ENCODE measurements at places on chromosomes 12 and 14.
A peak's percentile ranks its signal among the peaks of the same experiment; 100 is the strongest.

DNA sequence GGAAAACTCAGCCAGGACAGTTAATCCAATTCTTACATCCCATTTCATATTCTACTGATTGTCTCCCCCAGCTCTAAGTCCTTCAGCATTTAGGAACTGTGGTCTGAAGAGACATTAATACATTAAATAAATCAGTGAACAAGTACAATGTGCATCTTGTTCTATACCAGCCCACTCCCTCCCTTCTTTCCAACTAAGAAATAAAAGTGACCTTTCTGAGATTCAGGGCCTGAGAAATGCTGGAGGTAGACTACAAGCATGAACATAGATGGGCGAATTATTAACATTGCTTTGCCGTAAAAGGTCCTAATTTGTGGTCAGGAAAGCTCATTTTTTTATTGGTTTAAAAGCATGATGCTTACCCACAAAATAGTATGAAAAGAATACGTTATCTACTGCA, 113.1 kb downstream of the NELL2 start:
- no peak for DNase-seq

GRCh38 chr12:45774508-45775162, 45.1 kb downstream of the ARID2 start:
- no peak for DNase-seq

DNA sequence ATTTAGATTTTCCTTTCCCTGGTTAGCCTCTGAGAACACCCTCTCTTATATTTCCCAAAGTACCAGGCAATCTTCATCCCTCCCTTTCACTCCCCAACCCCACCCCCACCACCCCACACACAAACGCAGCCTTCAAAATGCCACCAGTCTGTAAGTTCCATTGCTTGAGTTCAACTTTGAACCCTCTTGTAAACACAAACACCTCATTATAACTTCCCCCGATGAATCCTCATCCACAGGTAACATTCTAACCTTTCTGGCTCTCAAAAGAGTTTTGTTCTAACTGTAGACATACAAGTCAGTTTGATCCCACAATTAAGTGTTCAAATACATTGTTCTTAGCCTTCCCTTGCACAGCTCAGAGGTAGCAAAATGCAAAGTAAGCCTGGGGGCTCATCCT, 199.4 kb upstream of the FOXN3 start:
- no peak for DNase-seq

- no peak for DNase-seq
These were observed 1.8 kb upstream of the COX14 start for GRCh38 chr12:50110127-50110761.

DNA sequence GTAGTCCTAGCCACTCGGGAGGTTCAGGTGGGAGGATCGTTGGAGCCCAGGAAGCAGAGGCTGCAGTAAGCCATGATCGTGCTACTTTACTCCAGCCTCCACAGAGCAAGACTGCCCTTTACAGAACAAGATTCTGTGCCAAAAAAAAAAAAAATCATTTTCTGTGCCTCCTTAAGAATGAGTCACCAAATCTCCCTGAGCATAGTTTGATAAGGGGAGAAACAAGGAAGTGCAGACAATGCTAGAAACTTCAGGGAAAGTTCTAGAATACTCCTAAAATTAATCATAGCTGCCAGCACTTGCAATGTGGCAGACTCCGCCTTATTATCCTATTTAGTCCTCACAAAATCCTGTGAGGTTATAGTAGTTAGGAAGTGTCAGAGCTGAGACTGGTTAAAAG, 74.5 kb downstream of the KCNK10 start:
- no peak for DNase-seq

GRCh38 chr12:11872055-11872454, 198.7 kb upstream of the BCL2L14 start:
- DNase-seq = no peak

GRCh38 chr12:50302686-50303085, 19.4 kb upstream of the LIMA1 start:
- no peak for DNase-seq

DNA sequence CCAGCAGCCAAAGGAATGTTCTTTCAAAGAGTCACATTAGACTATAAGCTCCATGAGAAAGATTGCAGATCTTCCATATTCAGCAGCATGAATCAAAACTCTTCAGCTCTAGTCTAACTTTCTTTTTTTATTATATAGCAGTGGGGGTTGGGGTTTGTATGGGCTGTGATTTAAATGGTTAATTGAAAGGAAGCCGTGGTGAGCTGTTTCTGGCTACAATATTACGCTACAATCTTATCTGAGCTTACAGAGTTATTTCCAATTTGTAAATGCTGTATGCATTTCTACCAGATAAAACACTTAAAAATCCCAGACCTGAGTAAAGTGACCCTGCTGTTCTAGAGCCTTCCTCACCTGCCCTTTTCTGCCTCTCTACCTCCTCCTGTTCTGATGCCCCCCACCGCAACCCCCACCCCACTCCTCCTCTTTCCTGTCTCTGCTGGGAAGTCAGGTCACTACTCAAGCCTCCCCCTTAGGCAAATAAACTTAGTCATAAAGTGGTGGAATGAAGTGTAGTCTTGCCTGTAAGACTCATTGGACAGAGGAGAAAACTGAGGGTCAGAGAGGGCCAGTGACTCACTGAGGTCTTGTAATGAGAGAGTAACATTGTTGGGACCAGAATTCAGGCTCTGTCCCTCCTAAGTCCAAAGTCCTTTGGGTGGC, 1089.5 kb downstream of the BCL11B start:
- no peak for DNase-seq

DNA sequence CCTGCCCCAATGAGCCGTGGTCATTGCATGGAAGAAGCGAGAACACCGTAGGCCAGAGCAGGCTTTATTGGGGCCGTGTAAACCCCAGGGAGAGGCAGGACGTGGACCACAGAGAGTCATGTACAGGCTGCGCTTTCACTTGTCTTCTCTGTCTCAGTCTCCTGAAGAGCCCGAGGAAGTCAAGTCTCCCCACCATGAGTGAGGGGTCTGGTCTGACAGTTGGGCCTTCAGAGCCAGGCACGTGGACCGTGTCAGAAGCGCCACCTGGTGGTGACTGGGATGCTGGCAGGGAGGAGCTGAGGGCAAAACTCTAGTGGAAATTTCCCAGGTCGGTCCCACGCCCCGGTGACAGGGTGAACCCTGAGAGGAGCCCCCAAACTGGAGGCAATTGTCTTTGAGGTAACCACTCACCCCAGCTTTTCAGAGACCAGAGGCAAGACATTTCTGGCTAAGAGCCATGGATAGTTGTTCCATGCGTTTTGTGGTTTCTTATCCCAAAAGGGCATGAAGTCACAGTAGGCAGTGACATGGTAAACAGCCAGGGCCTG, 17.4 kb downstream of the RPS6KL1 start:
- DNase-seq = peak; percentile 76

DNA sequence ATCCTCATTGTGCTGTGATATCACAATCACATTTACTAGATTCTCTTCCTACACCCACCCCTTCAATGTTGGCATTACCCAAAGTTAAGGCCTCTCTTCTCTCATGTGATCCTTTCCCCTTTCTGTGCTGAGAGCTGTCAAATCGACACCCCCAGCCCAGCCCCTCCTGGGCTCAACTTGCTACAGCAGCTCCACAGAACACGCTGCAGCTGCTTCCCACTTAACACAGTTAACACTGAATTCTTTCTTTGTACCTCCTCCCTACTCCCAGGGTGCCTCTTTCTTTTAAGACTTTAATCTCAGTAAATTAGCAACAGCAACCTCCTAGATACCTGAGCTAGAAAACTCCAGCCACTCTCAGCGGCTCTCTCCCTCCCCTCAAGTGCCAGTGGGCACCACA, 17.8 kb downstream of the SPTB start:
- no peak for DNase-seq

DNA sequence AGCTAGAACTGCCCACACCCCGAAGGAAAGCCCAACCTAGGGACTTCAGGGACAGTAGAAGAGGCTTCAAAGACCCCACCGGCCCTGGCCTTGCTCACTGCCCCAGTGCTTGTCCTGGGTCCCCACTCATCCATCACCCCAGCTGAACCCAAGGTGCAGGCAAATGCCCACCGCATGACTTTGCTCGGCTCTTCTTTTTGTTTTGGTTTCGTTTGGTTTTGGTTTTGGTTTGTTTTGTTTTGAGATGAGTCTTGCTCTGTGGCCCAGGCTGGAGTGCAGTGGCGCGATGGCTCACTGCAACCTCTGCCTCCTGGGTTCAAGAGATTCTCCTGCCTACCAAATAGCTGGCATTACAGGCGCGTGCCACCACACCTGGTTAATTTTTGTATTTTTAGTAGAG, 9.0 kb downstream of the CCDC85C start:
- DNase-seq = no peak

GRCh38 chr14:91834571-91834970, 32.8 kb downstream of the TC2N start:
- no peak for DNase-seq

- DNase-seq = no peak
These were observed 159.7 kb upstream of the EGLN3 start for GRCh38 chr14:34110531-34110930.

DNA sequence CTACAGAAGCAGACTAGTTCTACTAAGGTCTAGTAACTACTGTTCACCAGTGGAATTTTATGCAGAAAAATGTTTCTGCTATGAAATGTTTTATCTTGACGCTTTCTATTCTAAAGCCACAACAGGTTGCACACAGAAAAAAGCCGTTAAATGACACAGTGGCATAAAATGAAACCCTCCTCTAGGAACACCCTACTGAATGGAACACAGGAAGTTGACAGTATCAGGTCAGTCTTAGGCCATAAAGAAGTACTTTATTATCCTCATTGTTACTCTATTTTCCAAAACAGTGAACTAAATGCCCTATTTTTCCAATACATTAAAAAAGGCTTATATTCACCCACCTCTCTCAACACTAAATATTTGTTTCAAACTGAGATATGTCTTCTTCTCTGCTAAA, 21.9 kb downstream of the EPS8 start:
- DNase-seq = no peak

GRCh38 chr12:113983265-113983664, 17.1 kb upstream of the RBM19 start:
- no peak for DNase-seq

- peak; percentile 1 for DNase-seq
These were observed 103.8 kb downstream of the OSBPL8 start for GRCh38 chr12:76455582-76456345.

GRCh38 chr12:7869137-7869536, 3.6 kb downstream of the SLC2A14 start:
- no peak for DNase-seq

- no peak for DNase-seq
These were observed 191.5 kb downstream of the NTF3 start for GRCh38 chr12:5623411-5623810.

- DNase-seq = no peak
These were observed 233.6 kb downstream of the MED13L start for GRCh38 chr12:116043659-116044535.

GRCh38 chr12:4865246-4865645, 44.5 kb upstream of the KCNA1 start:
- DNase-seq = no peak

DNA sequence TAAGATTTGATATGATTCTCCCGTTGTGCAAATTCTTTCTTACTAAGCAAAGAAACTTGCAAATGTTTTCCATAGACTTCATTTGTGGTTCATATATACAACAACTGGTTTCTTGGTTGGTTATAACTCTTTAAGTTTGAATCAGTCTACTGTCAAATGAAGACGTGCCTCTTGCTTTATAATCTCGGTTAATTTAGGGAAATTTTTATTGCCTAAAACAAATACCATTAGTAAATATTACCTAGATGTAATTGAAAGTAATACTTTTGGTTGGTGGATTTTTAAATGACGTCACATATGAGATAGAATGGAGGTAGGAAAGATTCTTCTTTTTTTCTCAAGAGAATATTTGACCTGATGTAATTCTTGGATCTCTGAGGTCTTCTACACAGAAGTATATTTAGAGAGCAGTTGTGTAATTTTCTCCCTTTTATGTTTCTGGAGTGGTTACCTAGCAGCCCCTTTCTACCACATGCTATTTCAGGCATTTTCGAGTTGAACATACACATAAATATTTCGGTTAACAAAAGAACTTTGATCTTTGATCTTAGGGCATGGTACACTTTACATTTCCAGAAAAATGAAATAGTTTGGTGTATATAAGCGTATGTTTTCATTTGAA, 1.7 kb downstream of the ATF7IP start:
- DNase-seq = no peak

DNA sequence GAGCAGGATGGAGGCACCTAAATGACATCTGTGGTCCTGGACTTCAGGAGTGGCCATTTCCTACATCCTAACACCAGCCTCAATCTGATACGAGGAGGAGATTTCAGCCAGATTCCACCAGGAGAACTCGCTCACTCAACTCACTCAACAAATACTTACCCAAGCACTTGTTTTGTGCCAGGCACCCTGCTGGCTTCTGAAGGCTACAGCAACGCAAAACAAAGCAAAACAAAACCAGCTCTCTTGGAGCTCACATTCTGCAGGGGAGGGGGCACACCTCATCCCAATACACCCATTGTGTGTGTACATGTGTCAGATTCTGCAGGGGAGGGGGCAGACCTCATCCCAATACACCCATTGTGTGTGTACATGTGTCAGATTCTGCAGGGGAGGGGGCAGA, 144.8 kb downstream of the PIWIL1 start:
- DNase-seq = no peak

DNA sequence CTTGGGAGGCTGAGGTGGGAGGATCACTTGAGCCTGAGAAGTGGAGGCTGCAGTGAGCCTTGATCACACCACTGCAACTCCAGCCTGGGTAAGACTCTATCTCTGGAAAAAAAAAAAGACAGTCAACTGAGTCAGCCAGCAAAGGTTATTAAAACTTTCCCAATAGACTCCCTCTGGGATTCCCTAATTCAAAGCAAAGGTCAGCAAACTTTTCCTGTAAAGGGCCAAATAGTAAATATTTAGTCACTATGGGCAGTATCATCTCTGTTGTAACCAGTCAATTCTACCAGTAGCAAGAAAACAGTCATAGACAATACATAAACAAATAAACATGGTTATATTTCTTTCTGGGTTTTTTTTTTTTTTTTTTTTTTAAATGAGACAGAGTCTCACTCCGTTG, 122.5 kb downstream of the IPO8 start:
- no peak for DNase-seq
